Stimulated activated CD8-positive, alpha-beta memory T cell treated with anti-CD3 and anti-CD28 coated beads, Interleukin-4, amount 100 ng/mL, for 48 hours (primary cell): ENCODE measurements at places on chromosomes 2 and 18.

DNA sequence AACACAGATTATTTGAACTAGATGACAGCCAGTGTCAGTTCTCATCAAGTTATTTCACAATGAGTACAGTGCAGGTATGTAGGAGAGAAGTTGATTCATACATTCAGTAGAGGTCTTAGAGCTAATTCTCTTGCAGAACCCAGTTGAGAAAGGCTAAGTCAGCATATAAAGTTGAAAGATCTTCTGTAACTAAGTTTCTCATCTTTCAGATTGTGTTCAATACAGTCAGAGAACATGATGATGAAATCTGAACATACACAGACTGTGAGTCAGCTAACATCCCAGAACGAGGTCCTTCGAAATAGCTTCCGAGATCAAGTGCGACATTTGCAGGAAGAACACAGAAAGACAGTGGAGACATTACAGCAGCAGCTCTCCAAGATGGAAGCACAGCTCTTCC, 41.9 kb upstream of the LIMS1 start:
- no peak for DNase-seq

- DNase-seq = no peak
These were observed 610.2 kb downstream of the DSC3 start for GRCh38 chr18:30432349-30432748.

DNA sequence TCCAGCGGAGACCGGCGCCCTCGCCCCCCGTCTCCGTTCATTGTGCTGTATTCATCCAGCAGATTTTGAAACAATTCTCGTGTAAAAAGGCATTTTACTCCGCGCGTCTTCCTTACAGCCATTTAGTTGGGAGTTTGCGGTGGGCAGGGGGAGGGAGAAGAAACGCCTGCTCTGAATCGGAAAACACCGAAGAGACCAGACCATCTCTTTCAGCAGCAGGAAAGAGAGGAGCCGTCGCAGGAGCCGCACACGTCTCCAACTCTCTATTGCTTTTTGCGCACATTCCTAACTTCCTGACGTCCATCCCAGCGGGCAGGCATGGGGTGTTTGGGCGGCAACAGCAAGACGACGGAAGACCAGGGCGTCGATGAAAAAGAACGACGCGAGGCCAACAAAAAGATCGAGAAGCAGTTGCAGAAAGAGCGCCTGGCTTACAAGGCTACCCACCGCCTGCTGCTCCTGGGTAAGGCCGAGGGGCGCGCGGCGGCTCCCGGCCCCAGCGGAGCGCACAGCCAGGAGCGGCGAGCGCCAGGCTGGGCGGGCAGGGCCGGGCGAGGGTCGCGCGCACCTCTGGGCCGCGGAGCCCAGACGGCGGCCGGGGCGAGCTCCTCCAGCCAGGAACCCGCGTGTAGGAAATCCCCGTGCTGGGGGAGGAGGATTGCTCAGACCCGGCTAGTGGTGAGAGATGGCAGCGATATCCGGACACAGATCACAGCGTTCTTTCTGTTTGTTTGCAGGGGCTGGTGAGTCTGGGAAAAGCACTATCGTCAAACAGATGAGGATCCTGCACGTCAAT, 63.2 kb downstream of the GNAL start:
- DNase-seq = peak; percentile 35

GRCh38 chr18:27491772-27492171, 306.7 kb upstream of the CHST9 start:
- no peak for DNase-seq

GRCh38 chr2:78147466-78147865, 625.3 kb upstream of the LRRTM4 start:
- no peak for DNase-seq

GRCh38 chr2:215144106-215144875, 5.9 kb upstream of the ABCA12 start:
- no peak for DNase-seq

GRCh38 chr2:47357483-47357882, 45.5 kb upstream of the MSH2 start:
- DNase-seq = no peak
